NCI-H226 (cell line): ENCODE measurements at places on chromosomes 1 and 21.

GRCh38 chr21:41897700-41898099 is 18.6 kb upstream of the PRDM15 start:
- no peak for DNase-seq

- no peak for DNase-seq
Measured at GRCh38 chr1:1114431-1114830, 1.5 kb downstream of the C1orf159 start.

GRCh38 chr21:42446531-42446930 is 42.8 kb downstream of the UBASH3A start:
- no peak for DNase-seq

GRCh38 chr1:233610628-233611027 is 3.3 kb upstream of the KCNK1 start:
- no peak for DNase-seq
